ENCODE measurements at places on chromosomes 1 and 21. TPM values are rescaled to one million over a fixed set of nuclear protein-coding genes. Genes with fewer than 3 reads are reported as not detected.

DNA sequence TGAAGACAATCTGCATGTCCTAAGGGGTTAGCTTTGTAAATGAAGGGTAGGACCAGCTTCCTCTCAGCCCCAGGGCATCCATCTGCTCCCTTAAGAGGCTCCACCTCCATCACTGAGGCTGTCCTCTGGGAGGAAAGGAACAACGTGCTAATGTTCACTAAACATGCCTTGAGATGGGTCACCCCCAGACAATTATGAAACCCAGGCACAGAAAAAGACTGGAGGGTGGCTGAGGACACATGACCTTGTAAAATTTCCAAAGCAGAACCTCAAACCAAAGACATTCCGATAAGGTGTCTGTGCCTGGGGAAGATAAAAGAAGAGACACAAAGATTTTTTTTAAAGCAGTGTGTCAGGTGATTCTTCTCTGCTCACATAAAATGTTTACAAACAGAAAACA lies 37.6 kb upstream of the ZNF124 start:
- H3K4me1 ChIP-seq = peaks cover 18% of the 10 kb centered on the region
- peak overlapping the region; percentile 93 for H3K27ac ChIP-seq
- no peak for DNase-seq
- H3K27me3 ChIP-seq = no peaks in the 10 kb centered on the region
- peak overlapping the region; percentile 69 for H3K4me3 ChIP-seq
- H3K36me3 ChIP-seq = no peaks in the 10 kb centered on the region

GRCh38 chr1:153431427-153431826 lies 15.1 kb downstream of the S100A7A start:
- H3K27me3 ChIP-seq = peaks cover 4% of the 10 kb centered on the region
- no peaks in the 10 kb centered on the region for H3K36me3 ChIP-seq
- H3K4me3 ChIP-seq = no peak overlapping the region
- H3K4me1 ChIP-seq = no peaks in the 10 kb centered on the region

DNA sequence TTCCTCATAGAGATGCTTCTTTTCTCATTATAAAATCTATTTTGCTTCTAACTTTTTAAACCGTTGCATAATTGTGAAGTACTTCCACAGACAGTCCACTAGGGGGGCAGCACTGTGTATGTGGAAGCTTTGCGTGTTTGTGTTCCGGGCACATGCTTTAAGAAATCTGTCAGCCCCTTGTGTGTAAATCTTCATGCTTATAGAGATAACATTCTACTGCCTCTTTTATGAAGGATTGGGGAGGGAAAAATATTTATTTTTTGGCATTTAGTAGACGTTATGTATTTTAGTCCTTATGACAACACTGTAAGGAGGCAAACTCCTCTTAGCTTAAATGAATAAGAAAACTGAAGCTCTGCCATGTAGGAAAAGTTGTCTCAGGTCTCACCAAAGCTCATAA lies 157.3 kb upstream of the PTGFR start:
- no peaks in the 10 kb centered on the region for H3K36me3 ChIP-seq
- H3K4me1 ChIP-seq = no peaks in the 10 kb centered on the region
- no peak overlapping the region for H3K4me3 ChIP-seq
- H3K27me3 ChIP-seq = no peaks in the 10 kb centered on the region
- H3K27ac ChIP-seq = no peak overlapping the region
- DNase-seq = no peak

The NT5C1A gene
- total RNA-seq = not detected

The CD52 gene
- 5.3 TPM for total RNA-seq

DNA sequence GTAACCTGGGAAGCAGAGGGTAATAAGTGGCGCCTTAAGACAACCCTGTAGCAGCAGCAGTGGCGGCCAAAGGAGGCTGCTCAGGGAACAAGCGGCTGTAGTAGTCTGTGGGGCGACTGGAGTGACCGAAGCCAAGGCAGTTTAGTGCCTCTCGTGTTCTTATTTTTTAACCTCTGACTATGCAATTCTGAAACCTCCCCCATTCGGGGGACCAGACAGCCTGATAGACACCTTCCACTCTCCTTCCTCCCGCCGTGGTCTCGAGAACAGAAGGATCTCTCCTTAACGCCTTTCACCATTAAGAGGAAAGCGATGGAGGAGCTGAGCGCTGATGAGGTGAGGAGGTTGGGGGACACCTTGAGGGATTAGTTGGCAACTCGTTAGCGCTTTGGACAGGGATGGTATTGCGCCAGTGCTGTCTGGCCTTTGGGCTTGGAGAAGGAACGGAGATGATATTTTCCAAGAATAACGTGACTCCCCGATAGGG lies 644 bp downstream of the UBE4B start:
- H3K27me3 ChIP-seq = no peaks in the 10 kb centered on the region
- H3K27ac ChIP-seq = peak overlapping the region; percentile 98
- peak; percentile 25 for DNase-seq
- peaks cover 19% of the 10 kb centered on the region for H3K4me1 ChIP-seq
- H3K36me3 ChIP-seq = no peaks in the 10 kb centered on the region

The PRKCZ gene
- 96.7 TPM for total RNA-seq

The FCRLA gene
- total RNA-seq = 7.0 TPM

DNA sequence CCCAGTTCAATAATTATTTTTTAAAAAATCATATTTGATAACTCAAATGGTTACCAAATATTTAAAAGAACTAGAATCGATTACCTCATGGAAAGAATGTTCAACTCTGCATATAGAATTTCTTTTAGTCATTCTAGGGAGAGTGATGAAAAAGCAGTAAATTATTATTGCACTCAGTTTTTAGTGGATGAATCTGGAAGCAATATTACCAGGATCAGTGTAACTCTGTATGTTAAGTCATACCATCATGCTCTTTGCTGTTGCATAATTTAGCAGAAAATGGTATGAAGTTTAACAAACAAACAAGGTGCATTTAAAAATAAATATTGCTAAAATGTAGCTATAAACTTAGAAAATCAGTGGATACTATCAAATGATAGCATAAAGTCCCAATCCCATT lies 46.1 kb upstream of the ARHGAP29 start:
- DNase-seq = no peak
- H3K4me3 ChIP-seq = no peak overlapping the region
- H3K36me3 ChIP-seq = no peaks in the 10 kb centered on the region
- no peaks in the 10 kb centered on the region for H3K27me3 ChIP-seq
- no peak overlapping the region for H3K27ac ChIP-seq

The PIK3C2B gene
- 181 TPM for total RNA-seq

The NDUFS2 gene
- 171 TPM for total RNA-seq

The TSSK3 gene
- total RNA-seq = 1.4 TPM

DNA sequence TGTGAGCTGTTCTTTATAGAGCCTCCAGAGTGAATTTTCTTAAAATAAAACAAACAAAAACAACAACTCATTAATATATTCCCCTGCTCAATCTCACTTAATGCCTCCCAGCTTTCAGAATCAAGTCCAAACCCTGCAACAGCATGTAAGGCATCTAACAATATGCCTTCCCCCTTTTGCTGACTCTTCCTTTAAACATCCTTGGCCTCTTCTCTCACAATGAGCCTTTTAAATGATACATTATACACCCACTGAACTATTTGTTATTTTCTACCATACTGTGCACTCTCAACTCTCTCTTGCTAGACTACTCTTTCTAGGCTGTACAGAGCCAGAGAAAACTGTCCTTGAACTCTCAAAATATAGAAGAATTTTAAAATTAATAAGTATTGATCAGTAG lies 115.2 kb upstream of the SNX7 start:
- H3K36me3 ChIP-seq = no peaks in the 10 kb centered on the region
- H3K4me3 ChIP-seq = no peak overlapping the region
- no peaks in the 10 kb centered on the region for H3K4me1 ChIP-seq
- no peak overlapping the region for H3K27ac ChIP-seq

DNA sequence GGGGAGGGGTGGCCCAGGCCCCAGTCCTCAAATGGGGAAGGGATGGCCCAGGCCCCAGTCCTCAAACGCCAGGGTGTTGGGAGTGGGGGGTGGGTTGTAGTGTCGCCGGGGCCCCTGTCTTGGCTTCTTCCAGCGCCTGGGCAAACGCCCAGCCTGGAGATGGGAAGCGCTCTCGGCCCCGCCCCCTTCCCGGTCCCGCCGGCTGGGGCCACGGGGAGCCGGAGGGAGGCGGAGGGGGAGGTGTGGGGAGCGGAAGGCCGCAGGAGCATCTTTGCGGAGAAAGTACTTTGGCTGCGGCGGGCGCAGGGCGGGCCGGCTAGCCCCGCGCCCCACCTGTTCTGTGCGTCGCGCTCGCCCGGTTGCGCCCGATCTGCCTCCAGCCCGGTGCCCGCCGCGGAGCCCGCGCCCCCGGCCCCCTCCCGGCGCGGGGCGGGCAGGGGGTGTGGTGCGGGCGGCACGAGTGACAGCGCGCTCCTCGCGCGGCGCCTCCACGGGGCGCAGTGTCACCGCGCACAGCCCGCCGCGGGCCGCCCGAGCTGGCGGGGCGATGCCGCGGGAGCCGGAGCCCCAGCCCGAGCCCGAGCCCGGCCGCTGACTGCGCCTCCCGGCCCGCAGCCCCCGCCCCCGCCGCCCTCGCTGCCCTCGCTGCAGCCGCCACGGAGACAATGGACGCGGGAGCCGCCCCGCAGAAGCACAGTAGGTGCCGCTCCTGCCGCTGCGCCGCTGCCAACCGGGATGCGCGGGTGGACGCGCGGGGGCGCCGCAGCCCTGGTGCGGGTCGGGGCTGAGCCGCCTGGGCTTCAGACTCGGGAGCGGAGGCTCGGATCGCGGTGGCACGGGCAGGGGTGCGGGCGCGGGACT lies 31.1 kb upstream of the PEX10 start:
- no peak overlapping the region for H3K27ac ChIP-seq
- H3K36me3 ChIP-seq = no peaks in the 10 kb centered on the region
- H3K27me3 ChIP-seq = peaks cover 59% of the 10 kb centered on the region
- no peaks in the 10 kb centered on the region for H3K4me1 ChIP-seq
- DNase-seq = no peak
- H3K4me3 ChIP-seq = no peak overlapping the region

DNA sequence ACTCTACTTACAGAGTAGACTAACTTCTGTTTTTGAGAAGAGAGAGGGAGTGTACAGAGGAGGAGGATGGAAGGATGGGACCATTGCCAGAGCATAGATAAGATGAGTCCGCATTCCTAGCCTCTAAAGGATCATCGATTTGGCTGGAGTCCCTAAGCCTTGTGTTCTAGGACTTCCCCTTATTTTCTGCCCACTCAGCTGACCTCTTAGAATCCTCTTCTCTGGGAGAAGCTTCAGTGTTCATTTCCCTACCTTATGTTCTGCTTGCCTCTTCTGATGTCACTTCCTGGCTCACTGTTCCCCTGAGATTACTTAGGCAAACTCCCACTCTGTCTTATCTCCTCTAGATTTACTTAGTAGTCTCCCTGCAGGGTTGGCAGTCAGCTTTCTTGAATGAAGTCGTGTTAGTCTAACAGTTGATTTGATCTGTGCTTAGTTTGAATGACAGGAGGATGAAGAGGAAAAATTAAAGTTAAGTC lies 156.7 kb downstream of the SYT2 start:
- peak overlapping the region; percentile 71 for H3K27ac ChIP-seq
- no peak overlapping the region for H3K4me3 ChIP-seq
- no peaks in the 10 kb centered on the region for H3K36me3 ChIP-seq
- no peak for DNase-seq
- H3K27me3 ChIP-seq = no peaks in the 10 kb centered on the region

- H3K4me3 ChIP-seq = no peak overlapping the region
- H3K36me3 ChIP-seq = no peaks in the 10 kb centered on the region
- no peak for DNase-seq
- H3K27me3 ChIP-seq = no peaks in the 10 kb centered on the region
- no peak overlapping the region for H3K27ac ChIP-seq
Measured at GRCh38 chr1:213678348-213678747, 309.4 kb upstream of the PROX1 start.

GRCh38 chr1:173768827-173769226 lies 54.0 kb downstream of the KLHL20 start:
- no peaks in the 10 kb centered on the region for H3K27me3 ChIP-seq
- DNase-seq = no peak

DNA sequence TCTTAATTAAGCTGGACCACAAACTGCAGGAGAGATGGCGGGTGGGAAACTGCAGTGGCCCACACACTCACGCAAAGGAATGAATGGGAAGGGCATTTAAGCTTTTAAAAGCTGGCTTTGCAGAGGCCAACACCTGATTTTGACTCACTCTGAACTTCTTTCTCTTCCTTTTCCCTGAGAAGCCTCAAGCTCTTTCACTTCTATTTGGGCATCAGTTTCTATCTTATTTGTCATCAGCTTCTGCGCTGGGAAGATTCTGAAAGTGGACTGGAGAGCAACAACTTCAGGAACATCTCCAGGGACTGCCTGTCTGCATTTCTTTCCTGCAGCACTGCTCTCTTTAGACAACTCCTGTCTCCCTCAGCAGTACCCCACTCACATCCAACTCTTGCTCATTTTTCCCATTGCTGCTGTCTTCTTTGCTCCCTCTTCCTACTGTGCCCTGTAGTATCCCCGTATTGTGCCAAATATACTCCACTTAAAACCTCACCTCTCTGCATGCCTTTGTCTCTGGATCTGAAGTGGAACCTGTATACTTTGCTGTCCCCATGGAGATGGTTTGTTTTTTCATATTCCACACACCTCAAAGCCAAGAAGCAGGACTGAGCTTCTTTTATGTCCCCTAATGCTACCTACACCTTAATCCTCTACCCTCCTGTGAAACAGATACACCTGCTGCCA lies 143.3 kb upstream of the JUN start:
- H3K27ac ChIP-seq = no peak overlapping the region
- H3K27me3 ChIP-seq = no peaks in the 10 kb centered on the region
- no peak overlapping the region for H3K4me3 ChIP-seq
- H3K36me3 ChIP-seq = no peaks in the 10 kb centered on the region
- peaks cover 41% of the 10 kb centered on the region for H3K4me1 ChIP-seq
- no peak for DNase-seq

The LCE1F gene
- not detected for total RNA-seq

DNA sequence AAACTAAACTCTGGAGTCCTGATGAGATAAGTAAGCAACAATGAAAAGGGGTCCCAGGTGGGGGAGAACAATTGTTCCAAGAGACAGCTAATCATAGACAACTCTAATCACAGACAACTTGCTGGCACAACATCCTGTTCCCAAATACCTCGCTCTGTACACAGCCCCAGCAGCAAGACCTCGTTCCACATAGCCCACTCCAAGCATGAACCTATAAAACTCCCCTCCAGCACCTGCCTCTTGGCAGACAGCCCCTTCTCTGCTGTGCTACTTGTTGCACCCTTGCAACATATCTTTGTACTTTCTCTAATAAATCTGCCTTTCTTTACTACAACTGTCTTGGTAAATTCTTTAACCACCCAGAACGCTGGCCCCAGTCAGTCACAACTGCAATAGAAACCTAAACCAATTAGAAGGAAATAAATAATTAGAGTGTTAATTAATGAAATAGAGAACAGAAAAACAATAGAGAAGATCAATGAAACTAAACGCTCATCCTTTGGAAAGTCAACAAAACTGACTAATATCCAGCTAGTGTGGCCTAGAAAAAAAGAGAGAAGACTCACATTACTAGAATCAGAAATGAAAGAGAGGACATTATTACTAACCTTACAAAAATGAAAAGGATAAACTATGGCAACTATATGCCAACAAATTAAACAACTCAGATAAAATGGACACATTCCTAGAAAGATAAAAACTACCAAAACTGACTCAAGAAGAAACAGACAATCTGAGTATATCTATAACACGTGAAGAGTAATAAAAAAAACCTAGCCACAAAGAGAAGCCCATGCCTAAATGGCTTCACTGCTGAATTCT lies 36.1 kb downstream of the LRRC40 start:
- H3K27ac ChIP-seq = no peak overlapping the region
- no peaks in the 10 kb centered on the region for H3K36me3 ChIP-seq
- no peaks in the 10 kb centered on the region for H3K4me1 ChIP-seq
- no peak overlapping the region for H3K4me3 ChIP-seq
- no peaks in the 10 kb centered on the region for H3K27me3 ChIP-seq
- DNase-seq = no peak

All from transverse colon (tissue), 4 donors.